ENCODE measurements at places on chromosomes 11 and 22.

- no peak for DNase-seq
Measured at GRCh38 chr11:59777104-59777503, 21.9 kb downstream of the STX3 start.

GRCh38 chr11:71179877-71180605 is 72.3 kb downstream of the SHANK2 start:
- DNase-seq, result no peak

- no peak for DNase-seq
Measured at GRCh38 chr11:102415304-102415916, 37.2 kb downstream of the TMEM123 start.

DNA sequence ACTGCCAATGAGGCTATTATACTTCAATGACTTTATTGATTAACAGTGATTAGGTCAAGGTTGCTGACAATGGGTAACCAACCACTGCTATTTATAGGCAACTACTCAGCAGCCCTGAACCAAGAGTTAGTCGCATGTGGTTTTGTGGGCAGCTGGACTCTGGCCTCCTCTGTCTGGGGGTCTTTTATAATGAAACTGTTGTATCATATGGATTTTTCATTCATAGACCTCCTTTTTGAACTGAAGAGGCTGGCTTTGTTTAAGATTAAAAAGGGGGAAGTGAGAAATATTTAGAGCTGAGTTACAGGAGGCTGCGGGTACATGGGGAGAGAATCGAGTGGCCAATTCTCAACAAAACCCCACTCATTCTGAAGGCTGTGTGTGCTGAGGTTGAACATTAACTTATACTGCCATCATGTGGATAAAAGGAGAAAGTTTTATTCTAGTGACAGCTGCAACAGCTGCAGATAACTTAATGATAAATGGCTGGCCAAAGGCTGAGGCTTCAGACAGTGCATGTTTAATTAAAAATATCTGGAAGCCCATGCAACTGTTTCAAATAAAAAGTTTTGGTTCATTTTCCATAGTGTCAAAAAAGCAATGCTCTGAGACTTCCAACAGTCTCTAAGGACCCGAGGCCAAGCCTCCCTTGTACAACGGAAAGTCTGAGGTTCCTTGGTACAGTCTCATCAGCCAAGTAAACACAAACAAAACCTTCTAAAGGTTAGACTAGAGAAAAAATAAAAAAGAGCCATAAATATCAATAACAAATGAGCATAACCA is 682.6 kb downstream of the KCNA4 start:
- no peak for DNase-seq

DNA sequence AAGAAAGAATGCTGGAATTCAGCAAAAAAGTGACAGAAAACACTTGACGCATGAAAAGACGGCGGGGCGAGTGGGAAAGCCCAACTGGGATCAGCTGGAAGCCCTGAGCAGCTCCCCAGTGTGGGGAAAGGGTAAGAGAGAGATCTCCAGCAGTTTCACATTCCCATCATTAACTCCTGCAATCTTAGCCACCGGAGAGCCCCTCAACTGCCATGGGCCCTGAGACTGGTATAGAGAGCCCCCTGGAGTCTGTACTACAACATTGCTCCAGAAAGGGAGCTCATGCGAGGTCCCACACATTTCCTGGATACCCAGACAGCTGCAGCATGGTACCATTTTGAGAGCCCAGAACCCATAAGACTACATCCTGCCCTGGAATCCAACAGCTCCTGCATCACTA is 31.1 kb downstream of the MRGPRX4 start:
- no peak for DNase-seq

DNA sequence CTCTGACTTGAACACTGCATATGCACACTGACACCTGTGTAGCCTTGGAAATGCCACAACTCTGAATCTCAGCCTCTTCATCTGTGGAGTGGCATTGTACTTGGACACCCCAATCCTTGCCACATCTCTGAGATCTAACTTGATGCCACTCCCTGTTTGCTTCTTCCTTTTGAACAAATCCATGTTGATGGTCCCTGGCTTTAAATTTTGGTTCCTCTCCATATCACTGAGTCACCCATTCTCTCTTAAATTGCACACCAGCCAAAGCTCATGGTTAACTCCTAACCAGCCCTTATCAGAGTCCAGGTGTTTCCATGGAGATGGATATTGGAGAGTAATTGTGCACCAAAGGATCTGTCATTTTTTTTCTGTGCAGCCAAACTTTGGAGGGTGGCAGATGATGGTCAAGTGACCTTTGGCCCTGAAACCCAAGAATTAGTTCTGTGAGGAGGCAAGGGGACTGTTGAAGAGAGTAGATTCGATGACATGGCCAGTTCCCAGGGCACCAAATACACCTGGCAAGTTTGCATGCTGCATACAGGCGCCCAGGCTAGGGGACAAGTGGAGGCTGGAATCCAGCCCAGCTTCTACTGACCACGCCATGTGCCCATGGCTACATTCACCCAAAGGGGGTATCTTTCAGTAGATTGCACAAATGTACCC is 25.1 kb upstream of the PAMR1 start:
- no peak for DNase-seq
